ENCODE measurements at places on chromosomes 7 and 10.

- peak; percentile 70 for DNase-seq
Measured at GRCh38 chr7:1232623-1233332, at the start of gene UNCX. Gene UNCX (plus strand): TSS chr7:1232872. CDS start chr7:1233018, 146 bp downstream.

GRCh38 chr10:125107965-125108580 is 52.3 kb downstream of the CTBP2 start:
- DNase-seq, result no peak

GRCh38 chr7:91310830-91311460 is 46.7 kb downstream of the FZD1 start:
- DNase-seq, result no peak

GRCh38 chr10:63866075-63866746 is 345.0 kb downstream of the REEP3 start:
- DNase-seq, result peak; percentile 87

DNA sequence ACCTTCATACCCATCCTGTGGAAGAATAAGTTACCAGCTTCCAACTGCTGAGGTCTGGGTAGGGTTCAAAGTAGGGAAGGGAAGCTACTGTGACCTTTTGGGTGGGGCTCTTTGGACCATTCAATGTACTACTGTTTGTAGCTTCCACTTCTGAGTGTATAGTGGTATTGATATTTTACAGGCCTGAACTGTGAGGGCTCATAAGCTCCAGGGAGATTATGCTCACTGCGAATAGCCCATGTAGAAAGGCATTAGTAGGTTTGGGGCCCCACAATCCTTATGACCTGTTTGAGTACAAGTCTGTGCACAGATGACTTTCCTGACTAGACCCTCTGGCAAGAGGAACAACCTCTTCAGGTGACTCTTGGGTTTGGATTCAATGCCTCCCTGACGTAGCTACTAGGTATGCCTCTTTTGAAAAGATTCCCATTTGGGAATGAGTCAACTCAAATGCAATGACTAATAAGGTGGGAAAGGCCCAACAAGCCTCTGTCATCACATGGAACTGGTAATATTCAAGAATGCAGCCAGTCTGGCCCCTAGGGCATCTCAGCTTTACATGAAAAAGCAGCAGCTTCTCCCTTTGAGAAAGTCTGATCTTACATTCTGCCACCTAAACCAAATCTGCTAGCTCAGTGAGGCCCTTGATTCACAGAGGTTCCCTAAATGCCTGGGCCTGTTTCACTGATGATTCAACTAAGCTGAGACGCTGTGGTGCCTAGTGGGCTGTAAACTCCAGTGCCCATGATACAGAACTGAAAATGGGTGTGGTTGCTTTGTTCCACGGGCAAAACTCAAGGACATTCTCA is 79.8 kb downstream of the ABI1 start:
- no peak for DNase-seq

DNA sequence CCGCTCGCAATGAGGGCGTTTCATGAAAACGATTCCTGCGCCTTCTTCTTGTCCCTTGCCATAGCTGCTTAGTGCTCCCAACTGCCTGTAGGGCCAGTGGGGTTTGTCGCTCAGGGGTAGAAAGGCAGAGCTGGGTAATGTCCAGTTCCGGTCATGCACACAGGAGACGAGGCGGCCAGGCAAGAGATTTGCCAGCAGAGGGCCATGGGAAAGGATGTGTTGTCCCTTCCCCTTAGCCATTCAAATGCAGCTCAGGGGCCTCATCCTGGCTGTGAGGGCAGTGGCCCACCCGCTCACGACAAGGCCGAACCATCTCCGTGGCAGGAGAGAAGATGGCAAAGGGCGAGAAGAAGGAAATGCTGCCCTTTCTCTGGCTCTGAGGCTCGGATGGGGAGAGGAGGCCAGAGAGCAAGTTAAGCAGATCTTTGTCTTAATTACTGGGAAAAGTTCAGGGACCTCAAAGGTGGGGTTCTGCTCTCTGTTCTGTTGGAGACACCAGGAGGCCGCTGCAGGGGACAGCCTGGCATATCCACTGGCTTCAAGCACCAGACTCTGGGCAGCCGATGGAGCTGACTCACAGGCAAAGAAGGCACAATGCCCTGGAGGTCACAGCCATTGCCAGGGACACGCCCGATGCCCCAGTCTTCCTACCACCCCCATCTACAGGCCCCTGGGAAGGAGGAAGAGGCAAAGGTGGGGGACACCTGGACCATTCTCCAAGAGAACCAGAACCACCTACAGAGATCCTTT is 534.8 kb upstream of the MGMT start:
- no peak for DNase-seq

GRCh38 chr10:49650724-49651034 is 28.8 kb upstream of the C10orf53 start:
- no peak for DNase-seq

- DNase-seq, result no peak
Measured at GRCh38 chr7:33819658-33820057, 85.7 kb upstream of the BMPER start.

DNA sequence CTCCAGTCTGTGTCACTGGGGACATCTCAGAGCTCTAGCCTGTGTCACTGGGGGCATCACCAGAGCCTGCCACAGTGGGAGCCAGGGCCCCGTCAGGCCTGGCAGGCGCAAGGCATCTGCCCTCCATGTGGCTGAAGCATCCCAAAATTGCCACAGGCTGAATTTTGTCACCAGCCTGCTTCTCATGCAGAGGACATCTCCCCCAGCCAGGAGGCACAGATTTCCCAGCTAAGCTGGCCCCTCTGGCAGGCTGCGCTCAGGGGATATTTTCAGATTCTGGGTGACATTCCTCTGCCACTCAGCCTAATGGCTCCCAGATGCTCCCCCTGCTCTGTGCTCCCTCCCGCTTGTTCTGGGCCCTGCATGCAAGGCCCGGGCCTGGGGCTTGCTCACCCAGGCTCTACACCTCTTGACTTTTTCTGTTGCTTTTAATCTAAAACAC is 64.6 kb downstream of the COL13A1 start:
- no peak for DNase-seq

Data from WTC11 (cell line).